ENCODE measurements at places on chromosomes 1 and 21.

DNA sequence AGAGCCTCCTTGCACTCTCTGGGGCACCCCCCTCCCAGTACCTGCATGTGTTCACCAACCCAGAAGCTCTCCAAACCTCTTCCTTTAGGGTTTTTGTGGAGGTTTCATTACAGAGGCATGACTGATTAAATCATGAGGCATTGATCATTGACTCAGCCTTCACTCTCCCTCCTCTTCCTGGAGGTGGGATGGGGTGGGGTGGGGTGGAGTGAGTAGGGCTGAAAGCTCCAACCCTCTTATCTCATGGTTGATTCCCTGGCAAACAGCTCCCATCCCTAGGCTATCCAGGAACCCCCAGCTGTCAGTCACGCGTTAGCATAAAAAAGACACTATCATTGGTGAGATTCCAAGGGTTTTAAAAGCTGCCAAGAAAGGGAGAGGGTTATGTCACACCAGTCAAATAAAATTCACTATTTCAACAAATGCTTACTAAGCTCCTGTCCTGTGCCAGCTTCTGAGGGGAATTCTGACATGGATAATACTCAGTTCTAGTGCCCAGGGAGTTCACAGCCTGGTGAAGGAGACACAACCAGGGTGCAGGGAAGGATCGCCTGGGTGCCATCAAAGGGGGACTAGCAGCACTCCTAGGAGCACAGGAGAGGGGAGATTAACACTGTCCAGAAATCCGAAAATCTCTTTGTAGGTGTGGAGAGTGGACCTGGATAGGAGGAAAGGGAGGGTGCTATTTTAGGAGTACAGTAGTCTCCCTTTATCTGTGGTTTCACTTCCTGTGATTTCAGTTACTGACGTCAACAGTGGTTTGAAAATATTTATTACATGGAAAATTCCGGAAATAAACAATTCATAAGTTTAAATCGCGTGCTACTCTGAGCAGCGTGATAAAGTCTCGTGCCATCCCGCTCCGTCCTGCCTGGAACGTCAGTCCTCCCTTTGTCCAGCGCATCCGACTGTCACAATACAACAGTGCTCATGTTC, 6.8 kb upstream of the IL24 start:
- peak; percentile 98 for DNase-seq

DNA sequence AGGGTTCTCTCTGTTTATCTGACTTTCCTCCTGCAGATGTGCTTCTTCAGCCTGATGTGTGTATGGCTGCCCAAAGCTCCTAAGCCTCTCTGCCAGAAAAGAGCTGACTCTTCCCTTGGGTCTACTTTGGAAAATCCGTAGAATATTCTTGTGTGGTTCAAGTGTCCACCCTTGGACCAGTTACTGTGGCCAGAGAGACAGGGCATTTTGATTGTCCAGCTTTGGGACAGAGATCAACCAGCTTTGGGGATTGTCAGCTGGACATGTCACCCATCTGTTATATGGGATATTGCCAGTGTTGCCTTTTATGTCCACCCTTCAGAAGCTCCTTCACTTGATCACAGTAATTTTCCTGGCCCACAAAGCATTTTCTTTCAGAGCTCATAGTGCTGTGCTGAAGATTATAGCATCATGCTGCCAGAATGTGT, 126.2 kb upstream of the L1TD1 start:
- no peak for DNase-seq

DNA sequence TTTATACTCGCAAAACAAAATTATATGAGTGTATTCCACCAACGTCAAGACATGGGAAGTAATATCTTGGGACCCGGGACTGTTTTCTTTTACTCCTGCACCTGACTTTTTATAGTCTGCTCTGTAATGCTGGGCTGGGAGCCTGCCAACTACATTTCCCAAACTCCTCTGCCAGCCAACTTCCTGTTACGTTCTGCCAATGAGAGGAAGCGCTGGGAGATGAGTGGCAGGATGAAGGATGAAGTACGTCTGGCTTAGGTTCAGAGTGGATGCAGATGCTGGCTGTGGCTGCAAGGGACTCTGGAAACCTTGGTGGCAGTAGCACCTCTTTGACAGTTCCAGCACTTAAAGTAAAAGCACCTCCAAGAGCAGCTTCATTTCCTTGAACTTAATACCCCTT, 59.6 kb downstream of the USP24 start:
- DNase-seq = peak; percentile 30

DNA sequence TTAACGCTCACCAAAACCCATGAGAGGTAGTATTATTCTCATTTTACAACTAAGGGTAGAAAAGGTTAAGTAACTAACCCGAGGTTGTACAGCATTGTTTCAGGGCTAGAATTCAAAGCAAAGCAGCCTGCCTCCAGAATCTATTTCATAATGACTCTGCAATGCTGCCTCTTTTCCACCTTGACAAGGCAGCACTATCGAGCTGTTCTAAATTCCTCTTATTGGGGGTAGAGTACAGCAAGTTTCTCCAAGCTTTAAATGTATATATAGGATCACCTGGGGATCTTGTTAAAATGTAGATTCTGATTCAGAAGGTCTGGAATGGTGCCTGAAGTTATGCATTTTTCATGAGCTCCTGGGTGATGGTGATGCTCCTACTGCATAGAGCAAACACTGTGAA, 30.1 kb downstream of the WNT2B start:
- no peak for DNase-seq

GRCh38 chr1:66302815-66303214, 231.1 kb upstream of the SGIP1 start:
- no peak for DNase-seq

DNA sequence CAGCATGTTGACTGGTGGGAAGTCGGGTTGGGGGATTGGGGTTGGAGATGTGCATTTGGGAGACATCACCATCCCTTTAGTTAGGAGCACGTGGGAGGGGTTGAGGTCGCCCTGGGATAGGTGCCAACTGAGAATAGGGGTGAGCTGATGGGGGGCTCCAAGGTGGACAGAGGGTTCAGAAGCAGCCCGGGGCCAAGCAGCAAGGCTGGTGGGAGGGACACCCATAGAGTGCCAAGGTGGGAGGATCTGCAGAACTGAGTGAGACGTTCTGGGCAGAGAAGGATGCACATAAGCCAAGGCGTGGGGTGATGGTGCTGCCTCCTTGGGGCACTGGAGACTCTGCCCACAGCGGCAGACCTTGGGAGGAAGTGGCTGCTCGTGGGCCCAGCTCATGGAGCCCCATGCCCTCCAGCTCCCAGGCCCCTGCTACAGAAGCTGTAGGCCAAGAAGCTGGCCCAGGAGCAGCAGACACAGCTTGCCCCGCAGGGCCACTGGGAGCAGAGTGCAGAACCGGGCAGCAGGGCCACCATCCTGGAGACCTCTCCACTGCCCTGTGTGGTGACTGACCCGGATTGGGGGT, 31.4 kb upstream of the PKP1 start:
- no peak for DNase-seq
